Esophagus mucosa (tissue), 1 donor: ENCODE measurements at places on chromosomes 11 and 22.

GRCh38 chr11:112103446-112103845, 16.8 kb downstream of the SDHD start:
- ATAC-seq, result no peak

DNA sequence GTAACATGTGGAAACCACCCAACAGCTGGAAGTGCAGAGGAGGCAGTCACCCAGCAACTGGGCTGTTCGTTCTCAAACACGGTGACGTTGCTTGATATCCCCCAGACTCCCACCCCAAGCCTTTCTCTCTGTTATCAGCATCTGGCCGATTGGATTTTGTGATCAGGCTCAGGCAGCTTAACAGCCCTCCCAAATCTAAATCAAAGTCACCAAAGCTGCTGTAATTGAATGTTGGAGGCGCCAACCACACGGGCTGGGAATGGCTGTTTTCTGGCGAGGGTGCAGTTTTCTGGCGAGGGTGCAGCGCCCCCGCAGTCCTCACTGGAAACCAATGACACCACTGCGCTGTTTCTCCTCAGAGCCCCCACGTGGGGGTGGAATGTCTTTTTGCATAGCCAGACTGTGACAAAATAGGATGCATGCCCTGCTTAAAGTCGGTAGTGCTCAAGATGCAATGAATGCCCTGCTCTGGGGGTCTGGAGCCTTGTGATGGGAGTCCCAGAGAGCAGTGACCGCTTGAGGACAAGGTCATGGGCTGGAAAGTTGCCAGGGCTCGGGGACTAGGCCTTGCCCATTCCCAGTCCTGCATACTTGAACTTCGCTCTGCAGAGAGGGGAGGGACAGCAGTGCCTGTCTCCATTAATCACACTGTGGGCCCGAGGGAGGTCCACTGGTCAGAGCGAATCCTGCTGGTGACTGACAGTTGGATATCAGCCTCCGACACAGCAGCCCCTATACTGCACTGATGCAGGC, 105.3 kb downstream of the MORC2 start:
- ATAC-seq, result no peak

DNA sequence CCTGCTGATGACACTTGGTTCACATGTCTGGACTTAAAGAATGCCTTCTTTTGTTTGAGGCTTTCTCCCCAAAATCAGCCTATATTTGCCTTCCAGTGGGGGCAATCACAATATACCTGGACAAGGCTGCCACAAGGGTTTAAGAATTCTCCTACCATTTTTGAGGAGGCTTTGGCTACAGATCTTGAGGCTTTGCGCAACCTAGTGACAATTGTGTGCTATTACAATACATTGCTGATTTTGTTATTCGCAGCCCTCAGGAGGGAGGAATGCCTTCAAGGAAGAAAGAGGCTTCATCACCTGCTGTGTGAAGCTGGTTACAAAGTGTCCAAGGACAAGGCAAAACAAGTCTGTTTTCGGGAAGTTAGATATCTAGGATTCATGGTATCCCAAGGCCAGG, 50.8 kb upstream of the OR4C15 start:
- no peak for ATAC-seq

- ATAC-seq, result peak; percentile 73
Observed at GRCh38 chr11:13486926-13487660, 8.7 kb downstream of the PTH start.

- peak; percentile 9 for ATAC-seq
Observed at GRCh38 chr22:37500745-37501609, 14.8 kb upstream of the MFNG start.

DNA sequence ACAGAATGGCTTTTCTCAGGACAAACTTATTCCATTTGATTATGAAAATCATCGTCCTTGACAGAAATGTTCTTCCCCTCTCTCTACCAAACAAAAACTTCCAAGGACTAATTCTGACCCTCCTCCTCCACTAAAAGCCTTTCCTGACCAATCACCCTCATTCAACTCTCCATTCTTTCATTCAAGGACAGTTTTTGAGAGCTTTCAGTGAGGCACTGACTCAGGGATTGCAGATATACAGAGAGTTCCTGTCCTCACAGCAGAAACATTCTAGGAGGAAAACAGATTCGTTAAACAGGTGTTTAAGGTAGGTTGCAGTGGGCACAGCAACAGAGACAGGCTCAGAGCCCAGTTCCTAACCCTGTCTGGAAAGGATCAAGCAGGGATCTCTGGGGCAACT, 41.5 kb downstream of the OR4D9 start:
- ATAC-seq, result no peak

DNA sequence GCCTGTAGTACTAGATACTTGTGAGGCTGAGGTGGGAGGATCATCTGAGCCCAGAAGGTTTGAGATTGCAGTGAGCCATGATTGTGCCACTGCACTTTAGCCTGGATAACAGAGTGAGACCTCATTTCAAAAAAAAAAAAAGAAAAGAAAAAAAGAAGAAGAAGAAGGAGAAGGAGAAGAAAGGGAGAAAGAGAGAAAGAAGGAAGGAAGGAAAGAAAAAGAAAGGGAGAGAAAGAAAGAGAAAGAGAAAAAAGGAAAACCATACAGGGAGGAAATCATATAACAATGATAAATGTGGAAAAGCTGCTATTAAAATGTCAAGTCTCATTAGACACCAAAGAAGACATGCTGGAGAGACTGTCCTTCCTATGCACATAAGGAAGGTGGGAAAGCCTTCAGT, 5.7 kb upstream of the PRDM10 start:
- no peak for ATAC-seq

- ATAC-seq, result no peak
Observed at GRCh38 chr11:15599376-15599775, 484.7 kb downstream of the INSC start.

DNA sequence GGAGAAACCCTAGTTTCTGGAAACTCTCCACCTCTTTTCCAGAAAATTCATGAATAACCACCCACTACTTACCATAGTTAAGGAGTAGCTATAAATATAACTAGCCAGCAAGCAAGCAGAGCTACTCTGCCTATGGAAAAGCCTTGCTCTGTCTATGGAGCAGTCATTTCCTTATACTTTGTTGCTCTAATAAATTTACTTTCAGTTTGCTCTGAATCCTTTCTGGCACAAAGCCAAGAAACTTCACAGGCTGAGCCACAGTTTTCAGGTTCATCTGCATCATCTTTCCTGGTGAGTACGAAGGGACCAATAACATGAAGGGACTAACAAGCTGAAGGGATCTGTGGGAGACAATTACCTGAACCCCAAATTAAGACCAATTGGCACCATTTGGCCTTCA, 4.6 kb downstream of the OR4C45 start:
- no peak for ATAC-seq

DNA sequence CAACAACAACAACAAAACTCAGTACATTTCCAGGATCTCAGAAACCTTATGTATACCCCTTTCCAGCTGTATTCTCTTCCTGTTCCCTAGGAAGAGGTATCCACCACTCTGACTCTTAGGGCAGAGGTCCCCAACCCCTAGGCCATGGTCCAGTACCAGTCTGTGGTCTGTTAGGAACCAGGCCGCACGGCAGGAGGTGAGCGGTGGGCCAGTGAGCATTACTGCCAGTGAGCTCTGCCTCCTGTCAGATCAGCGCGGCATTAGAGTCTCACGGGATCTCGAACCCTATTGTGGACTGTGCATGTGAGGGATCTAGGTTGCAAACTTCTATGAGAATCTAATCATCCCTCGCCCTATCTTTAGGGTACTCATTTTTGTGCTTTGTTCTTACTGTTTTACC, 43.9 kb upstream of the LMO1 start:
- no peak for ATAC-seq

DNA sequence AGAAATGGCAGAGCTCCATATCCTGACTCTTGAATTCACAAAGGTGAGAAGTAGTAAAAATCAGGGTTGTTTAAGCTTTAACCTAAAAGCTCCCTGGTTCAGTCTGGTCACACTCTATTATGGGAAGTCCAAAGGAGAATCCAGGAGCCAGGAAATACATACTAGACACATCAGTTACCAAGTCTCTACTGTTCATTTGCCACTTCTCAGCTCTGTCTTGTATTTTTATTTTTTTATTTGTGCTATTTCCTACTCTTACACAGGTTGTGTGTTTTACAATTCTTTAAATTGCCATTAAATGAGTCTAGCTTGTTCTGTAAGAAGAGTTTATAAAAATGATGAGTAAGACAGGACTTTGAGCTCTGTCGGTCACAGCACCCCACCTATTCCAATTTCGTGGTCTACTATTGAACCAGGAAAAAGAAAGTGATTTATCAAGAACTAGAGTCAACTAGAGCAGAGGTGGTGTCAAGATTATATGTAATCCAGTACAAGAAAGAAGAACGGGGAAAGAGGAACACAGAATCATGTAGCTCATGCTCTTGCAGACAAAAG, 9.7 kb downstream of the MS4A12 start:
- no peak for ATAC-seq

- no peak for ATAC-seq
Observed at GRCh38 chr11:57791321-57792059, 29.9 kb downstream of the CTNND1 start.

DNA sequence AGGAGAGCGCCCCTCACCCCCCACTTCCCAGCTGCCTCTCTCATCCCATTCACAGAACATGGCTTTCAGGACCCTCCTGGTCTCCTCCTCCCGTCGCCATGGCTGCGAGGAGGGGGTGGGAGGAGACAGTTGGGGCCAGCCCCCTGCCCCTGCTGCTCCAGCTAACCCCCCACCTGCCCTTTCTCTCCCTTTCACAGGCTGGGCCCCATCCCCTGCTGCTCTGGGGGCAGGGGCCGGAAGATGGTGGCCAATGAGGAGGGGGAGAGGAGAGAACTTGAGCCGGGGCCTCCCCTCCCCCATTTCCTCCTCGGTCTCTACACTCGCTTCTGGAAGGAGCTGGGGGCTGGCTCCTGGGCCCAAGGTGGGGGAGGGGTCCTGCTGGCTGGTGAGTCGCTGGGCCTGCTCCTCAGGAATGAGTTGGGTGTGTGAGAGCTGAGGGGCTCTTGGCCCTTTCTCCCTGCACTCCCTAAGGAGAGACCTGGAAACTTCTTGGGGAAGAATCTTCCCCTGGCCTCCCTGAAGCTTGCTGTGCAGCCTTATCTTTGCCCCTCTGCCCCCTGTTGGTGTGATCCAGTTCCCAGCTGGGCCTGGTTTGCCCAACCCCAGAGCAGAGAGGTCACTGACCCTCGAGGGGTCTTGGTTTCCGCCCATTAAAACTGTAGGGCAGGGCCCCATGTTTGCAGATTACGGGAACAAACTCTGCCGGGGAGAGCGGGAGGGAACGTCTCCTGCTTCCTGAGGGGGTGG, 10.2 kb downstream of the YPEL4 start:
- no peak for ATAC-seq

GRCh38 chr22:30046716-30047363, 33.4 kb upstream of the HORMAD2 start:
- ATAC-seq, result no peak

- no peak for ATAC-seq
Observed at GRCh38 chr11:122069707-122070360, 46.2 kb downstream of the BLID start.

- ATAC-seq, result no peak
Observed at GRCh38 chr11:68347841-68348240, 35.5 kb downstream of the LRP5 start.

- ATAC-seq, result no peak
Observed at GRCh38 chr22:31495343-31495742, 993 bp upstream of the SFI1 start.

- peak; percentile 11 for ATAC-seq
Observed at GRCh38 chr11:57904376-57904775, 119.3 kb upstream of the OR9Q1 start.

GRCh38 chr11:122229078-122229477, 113.1 kb upstream of the BLID start:
- no peak for ATAC-seq

DNA sequence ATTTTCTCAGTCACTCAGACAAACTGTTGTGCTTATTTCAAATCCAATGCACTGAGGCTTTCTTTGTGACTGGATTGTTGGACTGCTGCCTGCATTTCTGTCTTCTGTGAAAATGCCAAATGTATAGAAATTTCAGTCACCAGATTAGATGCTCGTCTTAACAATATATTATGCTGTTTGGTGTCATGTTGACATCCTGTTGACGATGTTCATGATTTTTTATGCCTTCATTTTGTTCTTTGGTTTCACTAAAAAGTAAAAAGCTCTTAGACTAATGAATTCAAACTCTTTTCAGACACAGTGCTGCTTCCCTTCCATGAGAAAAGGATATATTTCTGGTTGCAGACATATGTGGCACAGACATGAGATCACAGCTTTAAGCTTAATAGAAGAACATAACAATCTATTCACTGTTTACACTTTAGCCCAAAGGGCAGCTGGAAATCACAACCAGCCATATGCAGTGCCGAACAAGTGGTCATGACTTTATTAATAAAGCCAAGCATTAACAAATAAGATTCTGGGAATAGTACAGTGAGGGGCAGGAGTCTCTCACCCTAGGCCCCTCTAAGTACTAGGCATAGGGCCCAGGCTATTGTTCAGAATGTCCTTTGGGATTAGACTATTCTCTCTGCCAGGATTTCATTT, 9.4 kb upstream of the SOX6 start:
- ATAC-seq, result no peak

GRCh38 chr22:27406389-27406861, 395.1 kb downstream of the MN1 start:
- ATAC-seq, result no peak
